ENCODE measurements at places on chromosomes 16 and 17.

- DNase-seq = peak; percentile 45
These were observed at the start of gene SETD6 for GRCh38 chr16:58515125-58515870. Gene SETD6, plus strand, starts transcription at chr16:58515517. Its CDS starts 21 bp downstream, at chr16:58515538.

GRCh38 chr17:61504697-61505096 is 52.5 kb downstream of the TBX4 start:
- no peak for DNase-seq

- DNase-seq = no peak
These were observed 693.0 kb upstream of the SOX9 start for GRCh38 chr17:71427801-71428200.

DNA sequence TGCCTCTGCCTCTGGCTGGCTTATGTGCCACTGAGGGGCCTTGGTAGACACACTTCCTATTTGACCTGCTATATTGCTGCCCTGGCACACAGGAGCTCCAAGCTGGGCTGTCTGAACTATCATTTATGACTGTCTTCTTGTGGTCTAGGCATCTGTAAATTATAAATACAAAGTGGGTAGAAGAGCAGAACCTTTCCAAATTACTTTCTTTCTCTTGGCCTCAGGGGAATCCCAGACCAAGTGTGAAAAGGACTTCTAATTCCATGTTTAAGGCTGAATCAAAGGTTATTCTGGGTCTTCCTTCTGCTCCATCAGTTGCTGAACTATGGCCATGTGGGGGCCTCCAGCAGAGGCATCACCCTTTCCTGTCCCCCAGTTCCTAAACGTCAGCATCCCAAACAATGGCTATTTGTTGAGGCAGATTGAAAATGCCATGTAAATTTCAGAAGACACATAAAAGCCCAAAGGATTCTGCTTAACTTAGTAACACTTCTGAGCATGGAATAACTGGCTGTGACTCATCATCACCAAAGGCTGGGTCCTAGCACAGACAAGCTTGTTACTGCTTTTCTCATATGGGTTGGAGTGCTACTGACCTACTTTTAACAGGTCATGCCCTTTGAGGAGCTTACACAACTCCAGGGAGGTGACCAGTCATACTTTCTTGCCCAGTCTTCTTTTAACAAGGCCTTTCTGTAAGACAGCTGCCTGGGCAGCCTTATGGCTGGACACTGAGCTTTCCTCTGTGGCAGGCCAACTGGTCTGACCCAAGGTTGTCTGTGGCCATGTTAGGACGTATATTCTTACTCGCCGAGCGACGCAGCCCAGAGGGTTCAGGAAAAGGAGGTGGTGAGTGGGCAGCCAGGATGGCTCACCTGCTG is 154.8 kb downstream of the VPS53 start:
- DNase-seq = no peak

- no peak for DNase-seq
These were observed 26.8 kb downstream of the LITAFD start for GRCh38 chr16:8908810-8909468.

Data from NCI-H524 (cell line).